ENCODE measurements at places on chromosomes 2 and 18.

DNA sequence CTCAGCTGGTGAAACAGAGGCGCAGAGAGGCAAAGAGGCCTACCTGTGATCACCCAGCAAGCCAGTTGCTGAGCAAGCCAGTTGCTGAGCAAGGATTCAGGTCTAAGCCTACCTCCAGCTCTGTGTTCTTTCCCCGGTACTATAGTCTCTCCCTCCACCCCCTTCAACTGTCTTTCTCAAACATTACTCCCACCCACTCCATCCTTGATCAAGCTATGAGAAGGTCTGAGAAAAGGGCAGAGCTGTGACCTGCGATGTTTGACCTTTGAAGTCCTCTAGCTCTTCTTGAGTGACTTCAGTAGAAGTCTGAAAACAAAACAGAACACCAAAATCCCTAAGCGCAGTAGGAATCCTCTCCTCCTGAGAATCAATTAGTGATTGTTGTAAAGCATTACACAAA, 665.2 kb upstream of the ID2 start:
- no peak for DNase-seq

DNA sequence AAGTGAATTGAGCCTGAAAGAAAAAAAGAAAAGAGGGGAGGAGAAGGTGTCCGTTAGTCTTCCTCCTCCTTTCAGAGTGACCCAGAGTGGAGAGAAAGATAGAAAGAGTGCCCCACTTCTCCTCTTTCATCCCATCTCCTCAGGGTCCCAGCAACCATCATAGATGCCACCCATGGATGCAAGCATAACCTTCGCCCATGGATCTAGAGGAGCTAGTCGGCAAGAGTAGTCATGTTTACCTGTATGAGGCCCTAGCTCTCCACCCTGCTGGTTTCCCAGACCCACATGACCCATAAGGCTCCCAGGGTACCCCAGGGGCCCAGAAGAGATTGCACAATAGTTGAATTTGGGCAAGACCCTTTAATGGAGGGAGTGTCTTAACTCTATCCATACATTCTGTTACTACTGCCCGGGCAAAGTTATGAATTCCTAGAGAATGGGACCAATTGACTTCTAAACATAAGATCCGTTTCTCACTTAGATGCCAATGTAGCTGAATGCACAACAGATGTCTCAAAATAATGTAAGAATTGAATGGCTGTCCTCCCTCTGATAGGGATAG, 56.1 kb upstream of the CDCA7 start:
- no peak for DNase-seq

DNA sequence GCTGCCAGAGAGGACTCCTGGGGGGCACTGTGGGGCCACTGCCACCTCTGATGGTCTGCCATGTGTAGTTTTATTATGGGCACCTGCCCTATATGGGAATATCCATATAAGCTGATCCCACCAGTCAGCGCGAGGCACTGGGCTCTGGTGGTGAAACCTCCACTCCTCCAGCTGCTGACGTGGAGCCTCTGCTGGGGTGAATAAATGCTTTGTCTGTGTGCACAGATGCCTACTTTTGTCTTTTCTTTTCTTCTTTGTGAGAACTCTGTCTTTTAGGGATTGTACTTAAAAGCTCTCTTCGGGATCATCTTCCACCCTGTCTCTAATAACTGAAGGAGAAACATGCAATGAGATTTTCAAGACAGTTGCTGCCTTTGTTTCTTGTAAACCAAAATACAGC, 68.9 kb upstream of the NCK2 start:
- DNase-seq, result no peak

DNA sequence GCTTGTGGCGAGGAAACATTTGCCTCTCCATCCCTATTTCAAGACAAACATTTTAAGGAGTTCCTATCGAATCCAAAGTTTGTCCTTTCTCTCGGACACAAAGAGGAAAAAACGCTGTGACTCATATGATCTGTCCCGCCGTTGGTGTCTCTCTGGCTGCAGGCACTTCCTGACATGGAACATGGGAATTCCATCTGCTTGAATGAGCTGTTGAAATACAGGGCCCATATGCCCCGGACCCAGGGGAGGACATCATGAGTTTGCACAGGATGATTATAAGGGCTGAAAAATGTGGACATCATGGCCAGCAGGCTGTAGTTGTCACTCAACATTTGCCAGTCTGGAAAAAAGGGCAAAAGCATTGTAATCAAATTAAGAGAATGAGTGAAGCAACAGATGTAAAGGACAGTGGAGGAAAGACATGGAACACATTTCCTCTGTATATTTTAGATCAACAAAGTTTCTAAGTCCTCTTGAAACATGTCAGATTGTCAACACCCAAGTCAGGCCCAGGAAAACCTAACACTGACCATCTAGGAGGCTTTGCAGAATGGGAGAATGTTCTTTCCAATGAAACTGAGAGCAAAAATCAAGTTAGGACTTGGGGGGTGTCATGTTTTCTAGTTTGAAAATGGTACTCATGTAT, 103.2 kb upstream of the SMIM21 start:
- DNase-seq, result no peak

DNA sequence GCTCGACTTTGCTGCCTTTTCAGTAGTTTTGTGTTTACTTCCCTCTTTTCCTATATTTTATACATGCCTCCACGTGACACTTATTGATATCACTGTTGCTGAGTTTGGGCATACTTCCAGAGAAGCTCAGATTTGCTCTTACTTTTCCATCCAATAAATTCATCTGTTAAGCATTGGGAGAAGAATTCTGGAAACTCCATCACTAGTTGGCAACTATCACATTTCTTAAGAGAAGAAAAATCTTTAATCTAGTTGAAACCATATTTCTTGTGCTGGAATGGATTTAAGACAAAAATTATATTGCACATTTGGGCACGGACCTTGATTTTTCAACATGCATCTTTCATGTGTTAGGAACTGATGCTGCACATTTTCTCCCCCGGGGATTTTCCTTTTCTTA, 52.6 kb upstream of the CPO start:
- no peak for DNase-seq

DNA sequence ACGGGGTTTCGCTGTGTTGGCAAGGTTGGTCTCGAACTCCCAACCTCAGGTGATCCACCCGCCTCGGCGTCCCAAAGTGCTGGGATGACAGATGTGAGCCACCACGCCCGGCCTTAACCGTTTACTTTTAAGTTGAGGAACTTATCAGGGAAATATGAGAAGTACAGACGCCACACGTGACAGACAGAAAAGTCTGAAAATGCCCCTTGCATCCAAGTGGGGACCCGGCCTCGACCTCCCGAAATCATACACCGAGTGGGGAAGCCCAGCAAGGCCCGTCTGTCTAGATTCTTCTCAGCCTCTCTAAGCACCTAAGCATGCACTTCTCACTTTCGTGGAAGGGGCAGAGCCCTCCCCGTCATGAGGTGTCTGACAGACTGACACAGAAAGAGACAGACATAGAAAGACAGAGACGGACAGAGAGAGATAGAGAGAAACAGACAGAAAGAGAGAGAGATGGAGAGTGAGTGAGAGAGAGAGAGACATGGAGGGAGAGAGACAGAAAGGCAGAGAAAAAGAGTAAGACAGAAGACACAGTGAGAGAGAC, 107.3 kb upstream of the ANKRD30BL start:
- no peak for DNase-seq

All from hematopoietic multipotent progenitor cell treated with erythropoietin and hydrocortisone succinate and interleukin-3 and kit ligand, for 17 days (in vitro differentiated cells).